ENCODE measurements at places on chromosomes 3 and 15. TPM values are rescaled to one million over a fixed set of nuclear protein-coding genes. Genes with fewer than 3 reads are reported as not detected.

- no peak for DNase-seq
Observed at GRCh38 chr3:52777127-52777958, at the start of gene ITIH1. ITIH1 (plus strand) TSS chr3:52777599; CDS start chr3:52777616, 17 bp downstream.

The RASGRP1 gene
- total RNA-seq: 0.09 TPM

The IQCF5 gene
- total RNA-seq: not detected

The XRN1 gene
- total RNA-seq: 46.9 TPM

The PAQR5 gene
- total RNA-seq: not detected

- no peak for DNase-seq
Observed at GRCh38 chr3:24400450-24400849, 94.2 kb downstream of the THRB start.

The XCR1 gene
- total RNA-seq: not detected

The XXYLT1 gene
- 13.0 TPM for total RNA-seq

The SPINK8 gene
- total RNA-seq: not detected

- DNase-seq: peak; percentile 86
Observed at GRCh38 chr15:63234451-63234870, 42.9 kb upstream of the APH1B start.

DNA sequence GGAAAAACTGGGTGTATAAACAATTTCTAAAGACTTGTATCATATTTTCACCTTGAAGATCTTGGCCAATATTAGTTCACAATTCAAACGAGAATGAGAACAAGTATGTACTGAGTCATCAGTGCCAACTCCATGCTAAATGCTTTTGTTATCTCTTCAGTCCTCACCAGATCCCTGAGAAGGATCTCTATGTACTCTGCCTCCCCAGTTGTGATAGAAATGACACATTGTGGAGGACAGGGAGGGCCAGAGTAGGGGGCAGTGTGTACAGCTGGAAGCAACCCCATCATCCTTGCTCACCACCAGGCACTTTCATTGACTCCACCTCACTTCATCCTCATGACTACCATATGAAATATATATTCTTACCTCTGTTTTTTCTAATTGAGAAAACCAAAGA lies 353.7 kb upstream of the SOX2 start:
- DNase-seq: no peak

DNA sequence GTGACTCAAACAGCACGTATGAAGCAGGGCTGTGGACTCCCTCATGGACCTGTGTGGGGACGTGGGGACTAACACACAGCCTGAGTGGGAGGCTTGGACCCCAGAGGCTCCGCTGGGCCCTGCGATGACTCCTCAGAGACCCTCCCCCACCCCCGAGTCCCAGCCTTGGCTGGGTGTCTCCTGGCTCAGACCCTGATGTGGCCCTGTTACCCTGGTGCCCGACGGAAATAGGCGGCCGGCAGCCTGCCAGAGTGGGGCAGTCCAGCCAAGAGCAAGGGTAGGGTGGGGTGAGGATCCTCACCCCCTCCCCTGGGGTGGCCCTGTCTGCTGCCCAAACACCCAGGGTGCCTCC lies 15.3 kb downstream of the TNK2 start:
- DNase-seq: no peak

The TGM4 gene
- not detected for total RNA-seq

DNA sequence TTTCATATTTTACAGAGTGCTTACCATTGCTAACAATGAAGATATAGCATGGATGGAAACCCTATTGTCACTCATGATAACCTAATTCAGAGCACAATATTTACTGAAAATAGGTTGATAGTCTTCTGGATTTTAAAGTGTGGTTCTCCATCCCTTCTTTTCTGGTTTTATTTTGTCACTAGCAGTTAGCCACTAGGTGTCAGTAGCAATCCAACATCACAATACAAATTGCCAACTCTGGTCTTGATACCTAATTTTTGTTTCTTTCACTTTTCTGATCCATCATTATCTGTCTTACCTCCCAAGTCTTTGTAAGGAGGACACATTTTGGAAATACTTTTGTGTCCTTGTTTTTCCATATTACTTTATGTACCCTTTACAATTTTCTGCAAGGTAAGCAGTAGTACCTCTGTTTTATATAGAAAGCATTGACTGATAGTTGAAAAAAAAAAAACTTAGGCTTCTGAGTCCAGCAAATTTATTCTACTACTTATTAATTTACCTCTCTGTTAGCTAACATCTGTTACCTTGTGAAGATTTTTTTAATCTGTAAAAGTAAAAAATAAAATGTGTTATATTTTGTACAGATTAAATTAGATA lies 28.3 kb upstream of the CRYBG3 start:
- peak; percentile 79 for DNase-seq

DNA sequence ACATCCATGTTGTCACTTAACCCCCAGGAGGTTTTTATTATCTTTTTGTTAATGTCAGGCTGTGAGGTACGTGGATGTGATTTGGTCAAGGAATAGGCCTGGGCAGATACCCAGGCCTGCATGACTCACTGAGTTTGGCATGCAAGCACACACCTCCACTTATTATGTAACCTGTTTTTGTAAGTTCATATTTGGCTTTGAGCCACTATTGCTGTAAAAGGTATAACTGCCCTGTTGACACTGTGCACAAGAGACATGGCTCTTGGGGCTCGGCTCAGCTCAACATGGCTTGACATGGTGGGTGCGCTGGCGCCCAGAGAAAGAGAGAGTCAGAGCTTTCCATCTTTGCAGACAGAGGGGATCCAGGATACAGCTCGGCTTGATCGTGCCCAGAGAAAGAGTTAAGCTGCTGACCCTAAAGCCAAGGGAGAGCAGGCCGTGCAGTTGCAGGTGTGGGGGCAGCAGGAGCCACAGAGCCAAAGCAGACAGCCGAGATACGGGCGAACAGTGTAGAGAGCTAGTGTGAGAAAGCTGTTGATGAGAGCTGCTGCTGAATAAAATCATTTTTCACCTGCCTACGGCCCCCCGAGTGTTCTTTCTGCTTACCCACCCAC lies 67.9 kb upstream of the UNC13C start:
- peak; percentile 1 for DNase-seq

GRCh38 chr15:24940236-24940635 lies 14.6 kb upstream of the SNRPN start:
- no peak for DNase-seq

The FAM107A gene
- 0.54 TPM for total RNA-seq

The ADGRG7 gene
- not detected for total RNA-seq

DNA sequence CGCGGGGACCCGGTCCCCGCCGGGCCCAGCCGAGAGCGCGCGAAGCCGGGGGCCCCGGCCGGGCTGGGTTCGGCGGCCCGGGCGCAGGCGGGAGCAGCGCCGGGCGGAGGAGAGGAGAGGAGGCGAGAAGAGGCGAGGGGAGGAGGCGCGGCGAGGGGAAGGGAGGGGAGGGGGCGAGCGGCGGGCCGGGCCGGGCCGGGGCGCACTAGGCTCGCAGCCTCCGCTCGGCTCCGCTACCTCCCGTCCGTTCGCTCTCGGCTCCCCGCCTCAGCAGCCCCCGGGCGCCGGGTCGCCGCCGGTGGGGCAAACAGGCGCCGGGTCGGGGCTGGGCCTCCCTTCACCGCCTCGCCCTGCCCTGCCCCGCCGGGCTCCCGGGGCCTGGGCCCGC lies 351 bp downstream of the INSYN1 start:
- no peak for DNase-seq

The MASP1 gene
- 19.2 TPM for total RNA-seq

The GPR62 gene
- total RNA-seq: not detected

GRCh38 chr3:179464323-179465092 lies 13.2 kb upstream of the GNB4 start:
- DNase-seq: no peak

The ST8SIA2 gene
- total RNA-seq: 0.25 TPM

- peak; percentile 12 for DNase-seq
Observed at GRCh38 chr3:71926262-71926600, 141.3 kb upstream of the PROK2 start.

- DNase-seq: peak; percentile 71
Observed at GRCh38 chr3:36893137-36893557, 51.7 kb downstream of the TRANK1 start.

GRCh38 chr3:186519021-186519658 lies 25.0 kb downstream of the CRYGS start:
- DNase-seq: no peak

- DNase-seq: no peak
Observed at GRCh38 chr3:184359610-184360009, 1.8 kb downstream of the CLCN2 start.
